ENCODE measurements at places on chromosomes 6 and 20.

DNA sequence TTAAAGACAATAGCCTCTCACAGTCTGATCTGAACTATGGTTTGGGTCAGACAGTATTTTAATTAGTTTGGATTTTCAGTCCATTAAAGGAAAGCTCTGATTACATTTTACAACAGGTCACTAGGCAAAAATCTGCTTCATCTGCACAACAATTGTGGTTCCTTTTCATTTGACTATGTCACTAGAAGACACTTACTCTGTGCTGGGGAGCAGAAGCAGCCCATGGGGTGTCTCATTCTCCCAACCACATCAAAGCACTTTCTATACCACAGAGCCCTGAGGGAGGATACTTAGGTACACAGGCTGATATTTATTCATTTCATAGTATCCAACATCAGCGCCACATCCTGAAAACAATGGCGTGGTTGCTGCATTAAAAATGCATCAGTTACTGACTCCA lies 36.6 kb upstream of the HDAC2 start:
- DNase-seq: no peak

GRCh38 chr6:19394687-19395086 lies 442.5 kb upstream of the ID4 start:
- no peak for DNase-seq

- peak; percentile 85 for DNase-seq
Observed at GRCh38 chr6:89297695-89298351, 17.3 kb downstream of the GABRR2 start.

GRCh38 chr20:41428285-41428684 lies 61.7 kb upstream of the EMILIN3 start:
- DNase-seq: peak; percentile 22

GRCh38 chr20:19968466-19969073 lies 48.6 kb upstream of the NAA20 start:
- DNase-seq: no peak

DNA sequence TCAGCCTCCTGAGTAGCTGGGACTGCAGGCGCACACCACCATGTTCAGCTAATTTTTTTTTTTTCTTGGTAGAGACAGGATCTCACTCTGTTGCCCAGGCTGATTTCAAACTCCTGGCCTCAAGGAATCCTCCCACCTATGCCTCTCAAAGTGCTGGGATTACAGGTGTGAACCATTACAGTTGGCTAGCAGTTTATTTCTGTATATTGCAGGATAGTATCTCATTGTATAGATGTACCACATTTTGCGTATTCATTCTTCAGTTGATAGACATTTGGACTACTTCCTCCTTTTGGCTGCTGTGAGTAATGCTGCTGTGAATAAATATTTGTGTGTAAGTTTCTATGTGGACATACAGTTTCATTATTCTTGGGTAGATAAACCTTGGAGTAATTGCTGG lies 32.9 kb downstream of the ASXL1 start:
- DNase-seq: no peak

GRCh38 chr6:127547215-127547614 lies 28.1 kb upstream of the MTCL3 start:
- peak; percentile 2 for DNase-seq

Measured in hepatic stellate cell (primary cell).